GM13977 (cell line): ENCODE measurements at places on chromosomes 7 and 10.

DNA sequence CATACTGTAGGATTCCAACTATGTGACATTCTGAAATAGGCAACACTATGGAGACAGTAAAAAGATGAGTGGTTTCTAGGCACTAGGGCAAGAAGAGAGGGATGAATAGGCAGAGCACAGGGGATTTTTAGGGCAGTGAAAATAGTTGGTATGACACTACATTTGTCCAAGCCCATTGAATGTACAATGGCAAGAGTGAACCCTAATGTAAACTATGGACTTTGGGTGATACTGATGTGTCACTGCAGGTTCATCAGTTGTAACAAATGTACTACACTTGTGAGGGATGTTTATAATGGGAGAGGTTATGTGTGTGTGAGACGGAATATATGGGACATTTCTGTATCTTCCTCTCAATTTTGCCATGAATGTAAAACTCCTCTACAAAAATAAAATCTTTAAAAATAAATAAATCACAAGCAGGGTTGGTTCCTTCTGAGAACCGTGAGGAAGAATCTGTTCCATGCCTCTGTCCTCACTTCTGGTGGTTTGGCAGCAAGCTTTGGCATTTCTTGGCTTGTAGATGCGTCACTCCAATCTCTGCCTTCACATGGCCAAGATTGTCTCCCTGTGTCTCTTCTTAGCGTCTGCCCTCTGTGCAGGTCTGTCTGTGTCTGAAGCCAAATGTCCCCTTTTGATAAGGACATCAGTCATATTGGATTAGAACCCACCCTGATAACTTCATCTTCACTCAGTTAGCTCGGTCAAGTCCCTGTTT is 83.1 kb upstream of the AGBL3 start:
- DNase-seq: no peak

- DNase-seq: no peak
These were observed 93.4 kb downstream of the DOCK4 start for GRCh38 chr7:112112822-112113255.

- DNase-seq: no peak
These were observed 18.8 kb downstream of the DNAJC9 start for GRCh38 chr10:73228247-73228646.

DNA sequence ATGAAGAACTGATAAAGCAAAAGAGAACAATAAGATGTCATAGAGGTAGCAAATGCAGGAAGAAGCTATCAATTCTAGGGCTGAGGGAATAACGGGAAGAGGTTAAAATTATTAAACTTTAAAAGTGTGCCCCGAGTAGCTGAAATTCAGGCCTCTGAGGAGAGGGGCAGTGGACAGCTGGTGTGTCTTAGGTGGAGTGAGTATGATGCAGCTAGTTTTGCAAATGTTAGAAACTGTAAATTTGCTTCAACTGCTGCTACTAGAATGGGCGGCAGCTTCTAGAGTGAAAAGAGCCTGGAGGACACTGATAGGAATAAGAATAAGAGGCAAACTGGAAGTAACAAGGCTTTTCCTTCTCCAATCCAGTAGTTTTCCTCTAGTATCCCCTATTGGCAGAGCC is 87.3 kb downstream of the SDHAF3 start:
- no peak for DNase-seq

GRCh38 chr7:84532196-84532595 is 337.6 kb upstream of the SEMA3A start:
- no peak for DNase-seq

GRCh38 chr10:109187677-109188076 is 735.6 kb downstream of the XPNPEP1 start:
- no peak for DNase-seq

DNA sequence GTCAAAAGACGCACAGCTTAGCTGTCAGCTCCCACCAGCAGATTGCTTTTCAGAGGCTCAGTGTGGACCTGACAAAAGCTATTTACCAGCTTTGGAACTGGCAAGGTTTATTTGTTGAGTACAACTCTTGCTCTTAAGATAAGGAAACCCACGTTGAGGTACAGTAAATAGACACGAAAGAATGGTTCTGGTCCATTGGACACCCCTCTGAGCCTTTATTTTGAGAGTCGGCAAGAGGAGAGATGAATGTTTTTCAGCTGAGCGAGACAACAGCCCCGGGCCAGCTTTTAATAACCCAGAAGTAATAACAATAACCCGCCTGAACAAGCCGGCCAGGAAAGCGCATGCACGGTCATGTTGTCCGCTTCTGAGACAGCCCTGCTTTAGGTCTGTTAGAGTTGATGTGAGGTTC is 49.0 kb downstream of the WNT2 start:
- DNase-seq: no peak

- DNase-seq: no peak
These were observed 74.0 kb downstream of the DGKI start for GRCh38 chr7:137772748-137773147.

GRCh38 chr7:104903044-104903443 is 111.0 kb upstream of the KMT2E start:
- DNase-seq: no peak

DNA sequence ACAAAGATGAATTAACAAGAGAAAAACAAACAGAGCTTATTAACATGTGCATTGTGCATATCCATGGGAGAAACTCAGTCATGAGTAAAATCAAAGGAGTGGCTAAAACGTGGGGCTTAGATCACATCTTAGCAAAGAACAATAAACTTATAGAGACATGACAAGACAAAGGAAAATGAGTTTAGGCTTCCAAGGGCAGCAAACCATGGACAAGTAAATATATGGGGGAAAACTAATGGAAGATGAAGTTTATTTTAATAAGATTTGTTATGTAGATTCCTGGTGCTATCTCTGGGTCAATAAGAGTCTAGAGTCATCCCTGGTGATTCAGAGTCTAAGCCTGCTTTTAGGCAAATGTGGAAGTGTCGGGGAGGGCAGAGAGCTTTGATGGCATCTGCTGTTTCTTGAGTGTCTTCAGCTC is 87.2 kb upstream of the PLPP4 start:
- no peak for DNase-seq

DNA sequence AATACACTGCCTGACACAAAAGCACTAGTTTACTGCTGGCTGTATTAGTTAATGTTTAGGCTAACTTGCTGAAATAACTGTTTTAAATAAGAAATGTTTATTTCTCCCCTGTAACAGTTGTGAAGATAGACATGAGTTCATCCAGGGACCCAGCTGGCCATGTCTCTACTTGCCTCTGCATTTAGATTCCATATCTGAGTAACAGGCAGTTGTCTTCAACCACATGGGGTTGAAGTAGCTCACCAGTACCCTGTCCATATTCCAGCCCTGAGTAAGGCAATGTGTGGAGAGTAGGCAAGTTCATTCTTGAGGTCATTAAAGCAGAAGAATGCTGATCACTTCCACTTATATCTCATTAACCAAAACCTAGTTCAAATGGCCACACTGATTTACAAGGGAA is 31.1 kb upstream of the RSBN1L start:
- DNase-seq: no peak

DNA sequence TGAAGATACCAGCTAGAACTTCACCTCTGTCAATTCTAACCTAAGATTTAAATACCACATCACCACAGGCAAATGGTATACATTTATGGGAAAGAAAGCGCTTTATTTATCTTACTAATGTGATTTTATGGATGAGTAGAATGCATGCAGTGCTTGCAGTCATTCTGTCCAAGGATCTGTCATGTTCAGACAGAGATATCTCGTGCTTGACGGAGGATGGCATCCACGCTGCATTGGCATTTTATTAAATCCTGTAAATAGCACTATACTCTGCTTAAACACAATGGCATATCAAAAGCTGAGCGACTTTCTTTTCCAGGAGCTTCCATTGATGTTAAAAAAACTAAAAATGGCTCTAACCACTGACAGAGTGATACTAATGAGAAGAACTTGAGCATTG is 133.7 kb upstream of the CAV2 start:
- no peak for DNase-seq

- DNase-seq: no peak
These were observed 396.3 kb upstream of the POM121L12 start for GRCh38 chr7:52639126-52639525.

DNA sequence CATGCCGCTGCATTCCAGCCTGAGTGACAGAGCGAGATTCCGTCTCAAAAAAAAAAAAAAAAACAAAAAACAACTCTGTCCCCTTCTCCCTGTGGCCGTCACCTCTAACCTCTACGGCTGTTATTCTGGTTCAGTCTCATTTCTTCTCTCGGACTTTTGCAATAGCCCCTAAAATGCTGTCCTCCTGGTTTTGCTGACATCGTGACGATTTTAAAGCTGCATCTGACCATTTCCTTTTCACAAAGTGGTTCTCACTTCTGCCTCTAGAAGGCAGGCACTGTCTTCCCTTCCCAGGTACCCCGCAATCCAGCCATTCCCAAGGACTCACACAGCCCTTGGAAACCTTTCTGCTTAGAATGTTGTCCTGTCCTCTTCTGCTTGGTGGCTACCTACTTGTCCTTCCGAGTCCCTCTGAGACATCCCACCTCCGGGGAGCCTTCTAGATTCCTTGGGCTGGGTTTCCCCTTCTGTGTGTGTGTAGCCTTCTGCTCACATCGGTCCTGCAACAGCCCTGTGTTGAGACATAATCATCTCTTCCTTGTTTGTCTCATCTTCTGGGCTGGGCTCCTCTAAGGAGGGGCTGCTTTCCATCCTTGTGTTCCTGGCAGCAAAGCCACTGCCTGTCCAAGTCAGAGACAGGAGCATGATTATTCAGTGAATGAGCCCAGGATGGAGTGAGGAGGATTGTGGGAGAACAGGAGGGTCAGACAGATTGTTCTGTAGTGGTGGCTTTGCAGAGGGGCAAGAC is 83.1 kb downstream of the GRK5 start:
- no peak for DNase-seq

GRCh38 chr10:77974396-77975074 is 48.0 kb upstream of the DLG5 start:
- DNase-seq: no peak

GRCh38 chr10:2897619-2898508 is 169.5 kb upstream of the PFKP start:
- no peak for DNase-seq

DNA sequence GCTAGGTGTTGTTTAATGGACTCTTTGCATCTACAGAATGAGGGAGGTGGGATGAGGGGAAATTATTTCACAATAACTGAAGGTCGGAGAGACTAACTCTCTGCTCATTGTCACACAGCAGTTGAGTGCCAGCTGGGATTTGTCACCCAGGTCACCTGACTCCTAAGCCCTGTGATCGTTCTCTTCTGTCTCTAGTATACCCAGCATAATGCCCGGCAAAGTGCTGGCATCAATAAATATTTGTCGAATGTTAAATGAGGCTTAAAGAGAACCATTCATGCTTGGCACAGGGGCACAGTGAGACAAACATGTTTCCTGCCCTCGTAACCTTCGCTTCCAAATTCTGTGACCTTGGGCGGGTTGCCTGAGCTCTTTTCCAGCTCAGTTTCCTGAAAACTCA is 70.8 kb downstream of the TCF7L2 start:
- DNase-seq: no peak

DNA sequence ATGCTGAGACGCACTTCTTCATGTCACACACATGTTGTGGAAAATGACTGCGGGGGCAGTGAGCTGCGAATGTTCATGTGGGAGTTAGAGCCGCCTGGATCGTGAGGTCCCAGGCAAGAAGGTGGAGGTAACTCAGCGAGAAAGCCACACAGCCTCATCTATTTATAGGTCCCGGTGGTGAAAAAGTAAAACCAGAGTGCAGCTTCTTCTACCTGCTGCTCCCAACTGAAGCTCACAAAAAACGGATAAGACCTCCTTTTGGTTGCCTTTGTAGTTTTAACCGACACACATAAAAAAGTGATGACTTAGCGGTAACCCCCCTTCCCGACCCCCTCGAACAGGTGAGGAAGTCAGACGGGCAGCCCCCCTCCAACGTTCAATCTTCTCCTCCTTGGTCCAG is 276.9 kb downstream of the GATA3 start:
- no peak for DNase-seq

- DNase-seq: no peak
These were observed 24.0 kb upstream of the ERCC6 start for GRCh38 chr10:49562893-49563292.

- peak; percentile 63 for DNase-seq
These were observed at the start of gene C1QL3 for GRCh38 chr10:16521311-16522016. C1QL3 (minus strand) TSS chr10:16521879; CDS start chr10:16521065, 814 bp downstream.

GRCh38 chr10:69338547-69339450 is 60.5 kb downstream of the HK1 start:
- no peak for DNase-seq

DNA sequence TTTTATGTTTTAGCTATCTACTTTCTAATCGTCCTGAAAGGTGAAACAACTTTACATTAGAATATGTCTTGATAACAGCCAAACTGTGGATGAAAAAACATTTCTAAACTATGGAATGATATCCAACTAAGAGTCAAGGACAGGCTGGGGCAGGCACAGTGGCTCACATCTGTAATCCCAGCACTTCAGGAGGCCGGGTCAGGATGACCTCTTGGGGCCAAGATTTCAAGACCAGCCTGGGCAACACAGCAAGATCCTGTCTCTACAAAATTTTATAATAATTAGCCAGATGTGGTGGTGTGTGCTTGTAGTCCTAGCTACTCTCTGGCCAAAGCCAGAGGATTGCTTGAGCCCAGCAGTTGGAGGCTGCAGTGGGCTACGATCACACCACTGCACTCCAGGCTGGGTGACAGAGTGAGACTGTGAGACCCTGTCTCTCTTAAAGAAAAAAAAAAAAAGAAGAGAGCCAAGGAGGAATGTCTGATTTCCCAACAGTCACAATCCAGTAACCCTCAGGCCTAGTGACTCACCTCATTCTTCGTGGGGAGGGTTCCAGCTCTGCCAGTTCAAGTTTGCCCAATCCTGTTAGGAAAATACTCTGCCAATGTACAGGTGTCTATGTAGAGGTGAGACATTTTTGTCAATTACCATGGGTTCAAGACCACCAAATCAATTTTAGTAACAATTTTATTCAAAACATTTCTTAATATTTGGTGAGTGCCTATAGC is 14.6 kb upstream of the FZD1 start:
- DNase-seq: no peak

DNA sequence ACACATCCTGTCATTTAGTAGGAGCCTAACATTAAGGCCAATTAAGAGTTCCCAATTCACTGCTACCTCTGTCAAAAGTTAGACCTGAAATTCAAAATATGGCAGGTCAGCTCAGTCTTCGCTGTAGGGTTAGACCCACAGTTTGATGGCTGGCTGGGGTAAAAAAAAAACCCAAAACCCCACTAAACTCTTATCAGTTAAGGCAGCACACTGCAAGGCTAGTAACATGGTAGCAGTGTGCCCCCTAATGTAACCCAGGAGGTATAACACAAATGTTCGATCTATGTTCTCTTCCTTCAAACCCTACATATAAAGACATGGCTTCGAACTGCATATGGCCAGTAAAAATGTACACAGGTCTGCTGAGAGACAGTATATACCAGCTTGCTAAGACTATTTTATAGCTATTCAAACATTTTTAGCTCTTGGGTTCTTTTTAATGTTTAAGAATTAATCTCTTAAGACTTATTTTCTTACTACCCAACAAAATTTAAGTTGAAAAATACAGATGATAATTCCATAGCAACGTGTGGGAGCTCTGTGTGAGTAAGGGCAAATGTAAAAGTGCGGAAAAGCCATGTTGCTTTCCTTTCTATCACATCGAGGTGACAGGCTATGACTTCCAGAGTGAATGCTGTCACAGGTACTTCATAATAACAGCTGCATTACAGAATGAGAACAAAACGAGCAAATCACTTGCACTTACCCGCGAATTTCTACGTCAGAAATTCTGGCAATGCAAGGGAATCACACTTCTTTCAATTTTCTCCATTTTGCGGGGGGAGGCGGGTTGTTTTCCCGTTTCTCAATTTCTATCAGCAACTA is 168.4 kb upstream of the IMMP2L start:
- peak; percentile 62 for DNase-seq
